Lung microvascular endothelial cell (primary cell): ENCODE measurements at places on chromosomes 12 and 14.

DNA sequence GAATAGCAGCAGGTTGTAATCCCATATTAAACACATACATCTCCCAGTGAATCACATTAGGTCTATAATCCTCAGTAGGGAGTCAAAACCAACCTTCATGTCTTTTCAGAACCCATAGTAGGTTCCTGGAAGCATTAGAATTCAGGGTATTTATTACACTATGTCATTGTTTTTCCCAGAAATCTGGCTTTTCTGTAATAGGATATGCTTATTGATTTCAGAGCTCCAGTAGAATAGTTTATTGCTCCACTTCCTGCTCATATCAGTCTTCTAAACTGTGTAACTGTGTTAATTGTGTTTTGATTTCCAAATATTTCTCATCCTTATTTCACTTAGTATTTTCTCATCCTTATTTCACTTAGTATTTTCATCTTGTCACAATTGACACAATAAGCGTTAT is 268.0 kb downstream of the CCDC59 start:
- DNase-seq, result no peak

DNA sequence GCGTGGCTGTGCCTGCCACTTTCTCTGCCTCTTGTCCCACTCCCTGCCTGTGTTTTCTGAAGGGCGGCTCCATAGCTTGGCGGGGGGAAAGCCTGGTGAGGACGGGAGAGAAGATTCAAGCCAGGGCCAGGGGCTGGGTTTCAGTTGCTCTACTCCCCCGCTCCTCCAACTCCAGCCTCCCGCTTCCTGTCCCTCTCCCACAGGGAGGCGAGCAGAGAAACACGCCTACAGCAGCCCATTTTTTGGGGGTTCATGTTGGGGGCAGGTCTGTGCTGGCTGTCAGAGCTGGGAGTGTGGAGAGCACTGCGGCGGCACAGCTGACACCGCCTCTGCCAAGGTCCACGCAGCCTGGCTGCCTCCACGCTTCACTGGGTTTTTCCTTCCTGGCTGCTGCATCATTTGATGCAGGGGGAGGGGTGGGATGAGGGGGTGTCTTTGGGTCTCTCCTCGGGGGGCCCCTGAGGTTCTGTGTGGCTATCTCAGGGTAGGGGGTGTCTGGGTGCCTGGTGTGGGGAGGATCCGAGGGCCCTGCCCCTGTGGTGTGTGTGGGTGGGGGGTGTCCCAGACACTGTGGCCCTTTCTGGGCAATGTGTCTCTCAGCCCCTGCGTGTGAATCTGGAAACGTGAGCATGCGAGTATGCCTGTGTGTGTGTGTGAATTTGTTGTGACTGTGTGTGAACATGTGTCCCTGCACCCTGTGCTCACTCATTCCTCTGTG is 10.7 kb upstream of the KRT80 start:
- peak; percentile 42 for DNase-seq

DNA sequence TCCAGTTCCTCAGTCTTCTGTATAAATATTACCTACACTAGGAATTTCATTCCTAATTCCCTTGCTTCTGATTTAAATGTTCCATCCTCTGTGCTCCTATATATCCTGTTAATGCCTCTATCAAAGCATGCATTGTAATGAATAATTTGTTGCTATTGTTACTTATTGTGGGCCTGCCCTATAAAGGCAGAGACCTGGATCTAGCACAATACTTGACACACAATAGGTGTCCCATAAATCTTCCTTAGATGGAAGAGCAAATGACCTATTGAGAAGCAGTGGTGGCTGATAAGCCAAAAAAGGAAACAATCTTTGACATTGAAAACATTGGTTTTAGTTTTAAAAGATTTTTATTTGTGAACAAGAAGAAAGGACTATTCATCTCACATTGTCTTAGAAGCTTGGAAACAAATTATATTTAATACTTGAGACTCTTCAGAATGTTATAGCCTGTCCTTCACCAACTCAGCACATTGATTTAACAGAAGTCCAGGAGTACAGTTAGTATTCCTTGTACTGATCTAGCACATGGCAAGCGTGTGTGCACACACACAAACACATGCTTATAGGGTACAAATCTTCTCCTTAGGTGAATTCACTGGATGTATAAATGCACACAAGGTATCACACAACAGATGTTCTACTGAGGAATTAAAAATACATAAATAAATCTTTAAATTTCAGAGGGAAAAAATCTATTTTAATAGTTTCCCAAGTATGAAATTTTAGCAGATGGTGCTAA is 135.9 kb downstream of the DUSP6 start:
- DNase-seq, result no peak

DNA sequence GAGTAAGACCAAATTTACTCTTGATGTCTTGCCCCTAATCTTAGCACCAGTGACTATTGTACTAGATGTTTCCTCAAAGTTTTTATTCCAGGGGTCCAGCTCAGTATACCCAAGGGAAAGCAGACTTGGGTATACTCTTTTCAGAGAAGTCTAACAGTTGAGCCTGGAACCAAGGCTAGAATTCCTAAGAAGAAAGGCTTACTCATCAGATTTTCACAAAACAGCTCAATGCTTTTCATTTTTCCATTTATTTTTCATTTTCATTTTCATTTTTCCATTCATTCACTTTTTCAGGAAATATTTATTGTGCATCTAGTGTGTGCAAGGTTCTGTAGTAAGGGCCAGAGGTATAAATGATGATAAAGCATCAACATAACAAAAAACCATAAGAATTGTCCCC is 143.2 kb downstream of the PHLDA1 start:
- DNase-seq, result no peak

DNA sequence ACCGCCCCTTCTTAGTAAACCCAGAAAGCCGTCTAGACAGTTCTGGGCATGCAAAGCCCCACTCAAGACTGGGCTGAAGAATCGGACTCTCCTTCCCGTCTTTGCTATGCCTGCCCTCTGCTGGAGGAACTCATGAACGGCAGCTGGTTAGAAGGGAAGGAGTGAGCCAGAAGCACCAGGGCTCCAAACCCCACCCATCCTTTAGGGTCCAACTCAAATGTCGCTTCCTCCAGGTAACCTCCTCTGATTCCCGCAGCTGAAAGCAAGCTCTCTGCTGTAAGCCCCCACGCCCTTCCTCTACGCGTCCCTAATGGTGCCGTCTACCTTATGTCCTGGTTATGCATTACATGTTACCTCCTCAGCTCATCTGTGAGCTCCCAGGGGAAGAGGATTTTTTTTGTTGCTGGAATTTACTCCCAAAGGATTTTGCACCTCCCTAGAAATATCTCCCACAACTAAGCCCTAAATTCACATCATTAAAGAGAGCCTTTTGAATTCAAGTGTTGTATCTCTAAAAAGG is 59.0 kb upstream of the SCN8A start:
- peak; percentile 71 for DNase-seq

GRCh38 chr14:60327447-60328331 is 78.7 kb downstream of the PPM1A start:
- DNase-seq, result no peak

DNA sequence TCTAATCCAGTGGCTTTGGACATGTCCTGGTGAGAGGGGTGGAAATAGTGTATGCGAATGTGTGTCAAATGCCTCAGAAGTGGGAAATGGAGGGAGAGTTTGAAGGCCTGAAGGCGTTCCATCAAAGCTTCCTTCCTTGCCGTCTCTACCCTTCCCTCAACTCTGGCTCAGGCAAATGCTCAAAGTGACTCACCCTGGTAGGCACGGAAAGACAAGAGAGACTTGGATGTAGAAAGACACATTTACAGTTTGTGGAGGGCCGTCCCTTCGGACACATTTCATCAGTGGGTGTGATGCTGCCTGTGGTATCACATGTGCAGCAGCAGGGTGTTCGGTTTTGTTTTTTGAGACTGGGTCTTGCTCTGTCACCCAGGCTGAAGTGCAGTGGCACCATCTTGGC is 36.7 kb downstream of the CHST11 start:
- DNase-seq, result no peak

- peak; percentile 77 for DNase-seq
Measured at GRCh38 chr12:106369624-106370346, 12.2 kb downstream of the POLR3B start.

- peak; percentile 80 for DNase-seq
Measured at GRCh38 chr14:69768873-69769272, 1.9 kb downstream of the SRSF5 start.

GRCh38 chr14:97029800-97030199 is 232.6 kb downstream of the VRK1 start:
- DNase-seq, result no peak

DNA sequence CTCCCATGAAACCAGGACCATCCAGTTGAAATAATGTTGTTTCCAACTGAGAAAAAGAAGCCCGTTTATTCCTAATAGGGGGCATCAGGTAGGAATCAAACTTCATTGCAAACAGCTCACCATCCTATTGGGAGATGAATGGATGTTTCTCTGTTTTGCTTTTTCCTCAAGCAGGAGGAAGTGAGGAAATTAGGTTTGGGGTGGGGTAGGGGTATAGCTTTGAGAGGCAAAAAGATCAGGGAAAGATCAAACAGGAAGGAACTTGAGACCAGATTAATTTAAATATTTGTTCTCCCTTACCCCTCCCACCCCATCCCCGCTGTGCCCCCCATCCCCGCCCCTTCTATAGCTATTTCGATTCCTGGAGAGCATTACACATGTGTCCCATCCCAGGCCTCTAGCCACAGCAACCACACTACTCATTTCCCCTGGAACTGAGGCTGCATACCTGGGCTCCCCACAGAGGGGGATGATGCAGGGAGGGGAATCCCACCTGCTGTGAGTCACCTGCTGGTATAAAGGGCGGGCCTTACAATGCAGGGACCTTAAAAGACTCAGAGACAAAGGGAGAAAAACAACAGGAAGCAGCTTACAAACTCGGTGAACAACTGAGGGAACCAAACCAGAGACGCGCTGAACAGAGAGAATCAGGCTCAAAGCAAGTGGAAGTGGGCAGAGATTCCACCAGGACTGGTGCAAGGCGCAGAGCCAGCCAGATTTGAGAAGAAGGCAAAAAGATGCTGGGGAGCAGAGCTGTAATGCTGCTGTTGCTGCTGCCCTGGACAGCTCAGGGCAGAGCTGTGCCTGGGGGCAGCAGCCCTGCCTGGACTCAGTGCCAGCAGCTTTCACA is at the start of gene IL23A:
Gene IL23A, plus strand, starts transcription at position 577 of the 850 bp plus-strand sequence. Its CDS starts 161 bp downstream, at position 738.
- peak; percentile 53 for DNase-seq

- peak; percentile 21 for DNase-seq
Measured at GRCh38 chr12:27779416-27779919, 565 bp upstream of the KLHL42 start.

DNA sequence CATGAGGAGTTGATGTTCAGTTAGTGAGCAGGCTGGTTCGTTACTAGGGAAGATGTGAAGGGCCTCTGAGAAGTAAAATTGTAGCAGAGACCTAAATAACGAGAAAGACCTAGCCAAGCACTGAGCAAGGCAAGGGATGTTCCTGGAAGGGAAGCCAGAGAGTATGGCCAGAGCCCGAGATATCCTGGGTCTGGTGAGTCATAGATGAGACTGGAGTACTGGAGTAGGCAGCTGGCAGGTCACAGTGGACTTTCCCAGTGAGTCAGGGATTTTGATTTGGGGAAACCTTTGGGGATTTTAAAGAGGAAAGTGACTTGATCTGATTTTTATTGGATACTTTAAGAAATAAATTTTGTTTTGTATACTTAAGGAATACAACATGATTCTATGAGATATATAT is 369.0 kb downstream of the DIO2 start:
- DNase-seq, result no peak

DNA sequence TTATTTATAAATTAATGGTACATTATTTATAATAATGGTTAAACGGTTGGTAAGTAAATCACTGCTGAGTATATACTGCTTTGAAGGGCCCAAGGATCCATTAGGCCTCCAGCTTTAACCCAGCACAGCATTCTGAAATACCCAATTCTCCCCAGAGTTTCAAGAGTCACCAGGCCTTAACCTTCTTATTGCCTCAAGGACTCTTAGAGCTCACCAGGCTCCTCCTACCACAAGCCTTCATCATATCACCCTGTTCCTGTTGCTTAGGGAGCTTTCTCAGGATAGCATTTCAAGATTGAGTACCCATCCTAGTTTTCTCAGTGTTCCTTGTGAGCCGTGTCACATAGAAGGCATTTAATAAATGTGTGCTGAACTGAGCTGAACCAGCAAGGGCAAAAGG is 242.5 kb downstream of the FBXL14 start:
- no peak for DNase-seq

GRCh38 chr14:76773956-76774820 is 12.9 kb downstream of the VASH1 start:
- no peak for DNase-seq
